Activated CD8-positive, alpha-beta memory T cell treated with anti-CD3 and anti-CD28 coated beads for 1 hour (primary cell): ENCODE measurements at places on chromosomes 11 and 22.

GRCh38 chr11:41273908-41274307, 185.5 kb downstream of the LRRC4C start:
- DNase-seq: no peak

DNA sequence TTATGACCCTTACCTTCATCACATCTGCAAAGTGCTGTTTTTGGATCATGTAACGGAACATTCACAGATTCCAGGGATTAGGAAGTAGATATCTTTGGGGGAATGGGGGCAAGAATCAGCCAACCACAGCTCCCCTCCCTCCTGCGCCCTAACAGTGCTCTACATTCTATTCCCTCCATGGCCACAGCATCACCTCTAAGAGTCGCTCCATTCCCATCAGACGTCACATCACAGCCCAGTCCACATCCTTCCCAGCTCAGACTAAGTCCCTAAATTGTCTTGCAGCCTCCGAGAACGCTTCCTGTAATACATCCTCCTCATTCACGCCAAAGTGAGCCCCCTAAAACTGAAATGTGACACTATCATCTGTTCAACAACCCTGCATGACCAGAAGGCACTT, 5.9 kb downstream of the SCGB1D1 start:
- no peak for DNase-seq

GRCh38 chr11:2587976-2588748, 111.6 kb downstream of the KCNQ1OT1 start:
- no peak for DNase-seq

GRCh38 chr11:27158456-27159334, 118.1 kb downstream of the BBOX1 start:
- DNase-seq: no peak

DNA sequence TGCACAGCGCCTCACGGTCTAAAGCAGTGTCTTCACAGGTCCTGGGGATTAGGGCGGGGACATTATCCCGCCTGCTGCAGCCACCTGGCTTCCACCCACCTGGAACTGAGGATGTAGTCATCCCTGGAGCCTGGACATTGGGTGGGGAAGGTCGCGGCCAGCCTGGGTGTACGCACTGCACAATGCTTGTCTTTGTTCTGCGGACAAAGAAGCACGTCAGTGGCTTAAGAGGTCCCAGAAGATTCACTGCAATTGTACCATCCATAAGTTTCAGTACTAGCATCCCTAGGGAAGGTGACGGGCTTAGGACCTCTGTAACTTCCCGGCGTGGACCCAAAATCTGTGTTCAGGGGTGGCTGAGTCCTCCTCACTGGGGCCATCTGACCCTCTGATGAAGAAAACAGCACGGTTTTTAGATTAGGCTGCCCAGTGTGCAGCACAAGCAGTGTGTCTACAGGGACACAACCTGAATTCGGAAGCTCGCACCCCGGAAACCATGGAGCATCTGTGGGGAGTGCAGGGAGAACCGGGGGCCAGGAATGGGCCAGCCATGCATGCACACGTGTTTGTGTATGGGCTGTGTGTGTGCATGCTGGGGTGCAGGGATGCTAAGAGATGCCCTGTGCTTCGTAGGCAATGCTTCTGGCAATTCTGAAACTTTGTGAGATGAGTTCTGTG, 342.6 kb upstream of the B3GAT1 start:
- no peak for DNase-seq

DNA sequence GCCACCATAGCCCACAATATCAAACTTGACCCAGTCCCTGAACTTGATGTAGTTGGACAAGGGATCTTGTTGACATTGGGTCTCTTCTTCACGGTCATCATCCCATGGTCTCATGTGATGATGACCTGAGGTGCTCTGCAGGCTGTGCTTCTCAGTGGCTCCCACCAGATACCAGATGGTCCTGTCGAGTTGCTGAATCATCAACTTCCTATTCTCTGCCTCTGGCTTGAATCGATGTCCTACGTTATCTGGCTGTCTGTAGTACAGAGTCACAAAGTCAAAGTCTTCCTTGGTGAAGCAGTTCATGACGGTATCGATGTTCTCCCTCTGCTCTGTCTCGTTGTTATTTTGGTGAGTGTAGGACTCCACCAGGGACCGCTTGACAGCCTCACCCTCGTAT, 145.7 kb upstream of the ALDH3B2 start:
- no peak for DNase-seq

DNA sequence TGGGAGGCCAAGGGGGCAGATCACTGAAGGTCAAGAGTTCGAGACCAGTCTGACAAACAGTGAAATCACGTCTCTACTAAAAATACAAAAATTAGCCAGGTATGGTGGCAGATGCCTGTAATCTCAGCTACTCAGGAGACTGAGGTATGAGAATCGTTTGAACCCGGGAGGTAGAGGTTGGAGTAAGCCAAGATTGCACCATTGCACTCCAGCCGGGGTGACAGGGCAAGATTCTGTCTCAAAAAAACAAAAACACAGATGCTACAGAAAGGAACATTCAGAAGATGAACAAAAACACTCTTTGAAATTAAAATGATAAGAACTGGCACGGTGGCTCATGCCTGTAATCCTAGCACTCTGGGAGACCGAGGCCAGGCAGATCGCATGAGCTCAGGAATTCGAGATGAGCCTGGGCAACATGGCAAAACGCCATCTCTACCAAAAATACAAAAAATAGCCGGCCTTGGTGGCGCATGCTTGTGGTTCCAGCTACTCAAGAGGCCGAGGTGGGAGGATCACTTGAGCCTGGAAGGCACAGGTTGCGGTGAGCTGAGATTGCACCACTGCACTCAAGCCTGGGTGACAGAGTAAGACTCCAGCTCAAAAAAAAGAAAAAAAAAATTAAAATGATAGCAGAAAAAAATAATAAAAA, 8.5 kb downstream of the RAB6A start:
- DNase-seq: no peak

GRCh38 chr11:113542420-113542819, 67.2 kb upstream of the DRD2 start:
- DNase-seq: no peak

DNA sequence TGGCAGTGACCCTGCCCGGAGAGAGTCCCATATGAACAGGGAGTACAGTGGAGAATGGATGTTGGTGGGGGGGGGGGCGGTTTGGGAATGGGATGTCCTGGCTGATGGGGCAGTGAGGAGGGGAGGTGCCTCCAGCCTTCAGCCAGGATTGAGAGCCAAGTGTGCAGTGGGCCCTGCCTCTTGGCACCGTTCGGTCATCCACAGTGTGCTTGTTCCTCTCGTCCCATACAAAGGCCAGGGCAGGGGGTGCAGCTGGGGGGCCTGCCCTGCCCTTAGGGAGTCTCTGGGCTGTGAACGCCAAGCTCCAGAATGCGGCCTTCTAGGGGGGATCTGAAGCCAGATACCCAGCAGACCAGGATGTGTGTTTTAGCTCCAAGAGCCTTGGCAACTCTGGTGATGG, 34.0 kb downstream of the KCNC1 start:
- no peak for DNase-seq

DNA sequence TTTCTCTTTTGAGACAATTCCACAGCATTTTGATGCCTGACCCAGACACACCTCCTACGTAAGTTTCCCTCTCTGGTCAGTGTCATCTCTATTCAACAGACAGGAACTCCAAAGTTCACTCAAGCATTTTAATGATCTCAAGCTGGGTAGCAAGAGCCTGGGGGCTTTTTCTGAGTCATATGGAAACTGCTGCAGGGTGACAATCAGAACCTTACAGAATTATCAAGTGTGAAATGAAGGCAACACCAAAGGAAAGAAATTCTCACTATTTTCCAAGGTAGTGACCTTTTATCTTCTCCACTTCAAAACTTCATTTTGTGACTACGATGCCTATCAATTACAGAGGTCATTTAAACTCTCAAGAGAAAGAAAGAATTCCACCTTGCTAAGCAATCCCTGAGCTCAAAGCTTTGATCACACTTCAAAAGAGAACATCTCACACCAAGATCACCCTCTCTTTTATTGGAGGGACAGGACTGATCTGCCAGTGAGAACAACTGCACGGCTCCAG, 229.0 kb upstream of the ZC3H12C start:
- DNase-seq: no peak

DNA sequence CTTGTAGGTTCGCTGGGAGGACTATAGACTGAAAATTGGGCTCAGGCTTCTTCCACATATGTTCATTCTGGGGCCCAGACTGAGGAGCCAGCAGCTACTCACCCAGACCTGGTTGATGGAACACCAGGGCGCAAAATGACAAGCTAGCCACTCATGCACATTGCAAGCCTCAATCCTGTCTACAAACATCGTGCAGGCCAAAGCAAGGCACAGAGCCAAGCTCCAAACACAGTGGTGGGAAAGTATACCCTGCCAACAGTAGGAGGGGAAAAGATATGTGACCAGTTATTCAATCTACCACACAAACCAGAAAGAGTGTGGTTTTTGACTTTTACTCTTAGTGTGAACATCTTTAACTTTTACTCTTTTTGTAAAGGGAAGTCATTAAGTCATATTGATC, 660.5 kb downstream of the NTM start:
- DNase-seq: no peak

- no peak for DNase-seq
Measured at GRCh38 chr11:97786961-97787360, 1233.8 kb upstream of the CNTN5 start.

DNA sequence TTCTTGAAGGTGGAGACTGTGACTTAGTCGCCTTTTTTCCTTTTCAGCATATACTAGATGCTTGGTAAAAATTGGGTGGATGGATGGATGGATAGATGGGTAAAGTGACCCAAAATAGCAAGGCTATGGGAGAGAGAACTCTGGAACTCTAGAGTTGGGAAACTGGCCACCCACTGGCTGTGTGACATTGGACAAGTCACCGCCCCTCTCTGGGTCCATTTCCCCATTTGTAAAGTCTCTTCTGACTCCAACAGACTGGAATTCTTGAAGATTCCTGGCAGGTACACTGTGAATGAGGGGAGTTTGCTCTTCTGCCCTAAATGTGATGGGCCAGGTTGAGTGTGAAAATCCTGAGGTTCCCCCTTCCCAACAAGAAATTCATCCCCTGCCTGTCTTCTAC, 8.0 kb downstream of the TKFC start:
- DNase-seq: no peak

- no peak for DNase-seq
Measured at GRCh38 chr11:130313383-130314183, 1.1 kb downstream of the ZBTB44 start.

DNA sequence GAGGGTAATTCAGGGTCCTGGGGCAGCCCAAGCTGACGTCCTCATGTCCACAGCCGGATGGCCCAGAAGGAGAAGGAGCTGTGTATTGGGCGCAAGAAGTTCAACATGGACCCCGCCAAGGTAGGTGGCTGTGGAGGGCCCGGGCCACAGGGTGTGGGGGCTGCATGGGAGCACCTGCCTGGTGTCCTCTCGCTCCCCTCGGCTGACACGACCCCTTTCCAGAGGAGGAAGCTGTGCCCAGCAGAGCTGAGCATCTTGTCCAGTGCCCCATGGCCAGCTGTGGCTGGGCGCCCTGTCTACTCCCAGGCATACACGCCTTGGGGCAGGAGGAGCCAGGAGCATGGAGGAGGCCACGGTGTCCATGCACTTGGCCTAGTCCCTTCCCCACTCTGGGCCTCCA, 13.6 kb downstream of the CYTH4 start:
- DNase-seq: no peak

- DNase-seq: no peak
Measured at GRCh38 chr22:22395245-22395644, 113.3 kb downstream of the ZNF280B start.

DNA sequence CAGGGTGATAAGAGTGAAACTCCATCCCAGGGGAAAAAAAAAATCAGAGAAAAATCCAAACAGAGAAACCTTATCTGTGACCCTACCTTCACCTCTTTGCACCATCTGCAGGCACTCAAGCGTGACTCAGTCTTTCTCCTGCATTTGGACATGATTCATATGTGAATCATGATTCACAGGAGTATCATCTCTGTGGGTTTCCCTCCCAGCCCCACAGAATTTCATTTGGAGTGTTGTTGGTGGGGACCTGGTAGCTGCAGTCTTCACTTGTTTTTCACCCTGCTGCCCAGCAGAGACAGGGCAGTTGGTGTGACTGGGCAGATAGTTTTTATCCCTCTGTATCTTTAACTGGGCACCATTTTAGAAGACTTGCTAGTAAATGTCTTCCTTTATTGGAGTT, 75.7 kb downstream of the DEPDC5 start:
- DNase-seq: no peak

GRCh38 chr11:70303070-70303469, 32.6 kb downstream of the PPFIA1 start:
- no peak for DNase-seq

DNA sequence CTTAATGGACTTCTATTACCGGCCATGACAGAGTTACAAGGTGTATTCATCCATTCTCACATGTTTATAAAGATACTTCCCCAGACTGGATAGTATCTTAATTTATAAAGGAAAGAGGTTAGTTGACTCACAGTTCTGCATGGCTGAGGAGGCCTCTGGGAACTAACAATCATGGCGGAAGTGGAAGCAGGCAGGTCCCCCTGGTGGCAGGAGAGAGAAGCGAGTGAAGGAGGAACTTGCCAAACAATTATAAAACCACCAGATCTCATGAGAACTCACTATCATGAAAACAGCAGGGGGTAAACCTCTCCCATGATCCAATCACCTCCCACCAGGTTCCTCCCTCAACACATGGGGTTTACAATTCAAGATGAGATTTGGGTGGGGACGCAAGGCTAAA, 170.0 kb upstream of the PDGFD start:
- no peak for DNase-seq
